ENCODE measurements at places on chromosomes 4 and X.

DNA sequence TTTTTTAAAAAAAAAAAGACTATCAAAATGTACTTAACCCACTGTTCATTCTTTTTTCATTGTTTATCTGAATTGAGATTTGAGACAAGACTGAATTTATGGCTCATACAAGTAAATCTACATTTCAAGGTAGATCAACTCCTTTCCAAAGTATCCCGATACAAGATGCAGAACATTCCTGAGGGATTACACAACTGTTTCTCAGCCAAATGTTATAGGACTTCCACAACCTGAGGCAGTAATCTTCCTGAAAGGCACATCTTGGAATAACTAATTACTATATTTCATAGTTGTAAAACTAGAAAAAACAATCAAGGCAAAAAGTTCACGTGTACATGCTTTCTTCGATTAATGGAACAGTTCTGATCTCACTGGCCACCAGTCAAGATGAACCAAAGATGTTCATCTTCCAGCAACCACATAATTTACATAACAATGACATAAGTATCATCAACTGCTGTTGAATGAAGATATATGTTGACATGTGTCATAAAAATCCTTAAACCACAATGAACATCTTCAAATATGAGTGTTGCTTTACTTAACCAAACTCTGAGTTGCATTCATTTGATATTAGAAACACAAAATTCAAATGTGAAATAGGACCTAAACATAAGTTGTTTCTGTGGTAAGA lies 225.2 kb upstream of the DKK2 start:
- no peak for DNase-seq

DNA sequence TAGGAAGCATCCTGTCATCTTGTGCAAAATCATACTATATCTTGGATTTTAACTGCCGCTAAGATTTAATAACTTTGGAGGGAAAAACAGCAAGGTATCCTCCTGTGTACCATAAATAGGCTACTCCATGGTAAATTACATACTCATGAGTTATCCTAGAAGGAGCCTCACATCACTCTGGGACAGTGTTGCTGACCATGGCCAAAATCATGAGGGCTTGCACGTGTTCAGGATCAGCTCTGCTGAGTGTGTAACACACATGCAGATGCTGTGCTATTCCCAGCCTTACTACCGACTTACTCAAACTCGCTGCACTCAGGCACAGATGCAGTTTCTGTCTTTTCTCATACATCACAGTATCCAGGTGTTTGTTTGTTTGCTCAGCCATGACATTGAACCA lies 56.6 kb downstream of the DKK2 start:
- DNase-seq: no peak

- no peak for DNase-seq
Observed at GRCh38 chr4:188015025-188015940, 19.7 kb downstream of the ZFP42 start.

DNA sequence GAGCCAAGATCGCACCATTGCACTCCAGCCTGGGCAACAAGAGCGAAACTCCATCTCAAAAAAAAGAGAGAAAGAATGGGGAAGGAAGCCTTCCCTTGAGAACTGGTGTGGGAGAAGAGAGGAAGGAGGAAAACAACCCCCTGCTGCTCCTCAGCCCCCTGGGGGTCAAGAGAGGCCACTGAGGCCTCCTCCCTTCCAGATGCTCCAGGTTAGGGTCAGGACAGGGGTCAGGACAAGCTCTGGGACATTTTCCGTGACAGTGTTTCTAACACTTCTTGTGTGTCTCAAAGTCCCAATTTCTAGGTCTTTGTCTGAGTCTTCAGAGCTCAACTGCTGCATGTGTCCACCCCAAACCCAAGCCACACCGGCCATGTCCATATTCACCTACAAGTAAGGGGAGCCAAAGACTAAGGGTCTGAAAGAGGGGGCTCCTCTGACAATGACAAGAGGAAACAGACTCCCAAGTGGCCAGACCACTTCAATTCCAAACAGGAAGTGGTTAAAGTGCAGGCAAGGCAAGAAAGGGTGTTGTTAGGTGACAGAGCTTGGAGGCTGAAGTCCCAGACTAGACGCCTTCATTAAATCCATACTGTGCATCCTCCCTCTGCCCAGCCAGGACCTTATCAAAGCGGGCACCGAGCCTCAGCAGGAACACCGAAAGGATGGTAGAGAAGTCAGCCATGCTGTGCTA lies 8.3 kb downstream of the L1CAM start:
- no peak for DNase-seq

GRCh38 chr4:100188829-100189228 lies 1.4 kb downstream of the DDIT4L start:
- DNase-seq: peak; percentile 42

- DNase-seq: no peak
Observed at GRCh38 chrX:75278991-75279390, 5.1 kb downstream of the UPRT start.

- no peak for DNase-seq
Observed at GRCh38 chrX:104428231-104428630, 137.8 kb upstream of the IL1RAPL2 start.

DNA sequence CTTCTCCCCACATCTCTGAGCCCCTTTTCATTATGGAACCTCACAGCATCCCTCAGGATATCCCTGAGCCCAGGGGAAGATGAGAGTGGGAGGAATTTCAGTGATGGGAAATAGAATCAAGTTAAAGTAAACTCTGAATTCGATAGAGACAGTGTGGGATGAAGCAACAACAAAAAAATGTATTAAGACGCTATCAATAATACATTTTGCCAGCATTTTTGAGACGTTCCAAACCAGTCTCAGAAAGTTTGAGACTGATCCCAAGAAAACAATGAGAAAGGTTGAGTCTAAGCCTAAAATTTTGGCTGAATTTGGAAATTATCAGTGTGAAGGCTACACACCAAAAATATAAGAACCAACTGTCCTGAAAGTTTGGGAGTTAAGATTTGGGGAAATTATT lies 196.2 kb downstream of the CBR4 start:
- DNase-seq: no peak

- DNase-seq: no peak
Observed at GRCh38 chrX:10111364-10112148, 45.2 kb upstream of the CLCN4 start.

GRCh38 chrX:50721764-50722521 lies 92.1 kb downstream of the SHROOM4 start:
- no peak for DNase-seq

- DNase-seq: no peak
Observed at GRCh38 chr4:84681486-84682274, 98.8 kb downstream of the CDS1 start.

DNA sequence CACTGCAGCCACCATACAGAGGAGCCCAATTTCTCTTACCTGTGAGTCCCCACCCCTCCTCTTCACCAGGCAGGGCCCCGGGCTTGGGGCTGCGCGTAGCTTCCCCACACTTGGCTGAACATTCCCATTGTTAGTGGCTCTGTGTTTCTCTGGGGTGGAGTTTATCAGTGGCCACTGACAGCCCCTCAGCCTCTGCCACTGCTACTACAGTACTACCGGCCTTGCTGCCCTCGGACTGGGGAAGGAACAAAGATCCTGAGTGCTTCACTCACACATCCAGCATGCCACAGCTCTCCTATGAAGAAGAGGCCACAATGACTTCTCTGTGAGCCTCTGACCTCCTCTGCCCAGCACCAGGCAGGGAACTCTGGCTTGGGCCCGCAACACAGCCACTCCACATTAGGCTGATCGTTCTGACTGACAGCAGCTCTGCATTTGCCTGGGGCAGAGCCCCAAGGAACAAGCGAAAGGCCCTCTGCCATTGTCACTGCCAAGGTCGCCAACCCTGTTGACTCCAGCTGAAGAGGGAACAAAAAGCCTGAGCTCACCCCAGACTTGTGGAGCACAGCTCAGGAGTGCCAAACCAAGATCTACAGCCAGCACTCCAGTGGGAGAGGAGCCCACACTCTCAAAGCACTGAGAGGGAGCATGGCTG lies 24.0 kb downstream of the ABCB7 start:
- DNase-seq: peak; percentile 0

- DNase-seq: no peak
Observed at GRCh38 chr4:153817466-153817865, 28.6 kb upstream of the SFRP2 start.

GRCh38 chrX:148069759-148070503 lies 88.8 kb downstream of the FMR1NB start:
- DNase-seq: no peak

DNA sequence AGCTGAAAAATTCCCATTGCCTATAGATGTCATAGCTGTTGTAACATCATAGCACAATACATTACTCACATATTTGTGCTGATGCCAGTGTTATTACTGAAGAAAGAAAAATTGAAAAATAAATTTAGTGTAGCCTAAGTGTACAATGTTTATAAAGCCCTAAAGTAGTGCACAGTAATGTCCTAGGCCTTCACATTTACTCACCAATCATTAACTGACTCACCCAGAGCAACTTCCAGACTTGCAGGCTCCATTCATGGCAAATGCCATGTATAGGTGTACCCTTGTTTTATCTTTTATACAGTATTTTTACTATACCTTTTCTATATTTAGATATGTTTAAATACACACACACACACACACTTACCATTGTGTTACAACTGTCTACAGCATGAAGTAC lies 265.4 kb upstream of the MAGEB18 start:
- DNase-seq: no peak

DNA sequence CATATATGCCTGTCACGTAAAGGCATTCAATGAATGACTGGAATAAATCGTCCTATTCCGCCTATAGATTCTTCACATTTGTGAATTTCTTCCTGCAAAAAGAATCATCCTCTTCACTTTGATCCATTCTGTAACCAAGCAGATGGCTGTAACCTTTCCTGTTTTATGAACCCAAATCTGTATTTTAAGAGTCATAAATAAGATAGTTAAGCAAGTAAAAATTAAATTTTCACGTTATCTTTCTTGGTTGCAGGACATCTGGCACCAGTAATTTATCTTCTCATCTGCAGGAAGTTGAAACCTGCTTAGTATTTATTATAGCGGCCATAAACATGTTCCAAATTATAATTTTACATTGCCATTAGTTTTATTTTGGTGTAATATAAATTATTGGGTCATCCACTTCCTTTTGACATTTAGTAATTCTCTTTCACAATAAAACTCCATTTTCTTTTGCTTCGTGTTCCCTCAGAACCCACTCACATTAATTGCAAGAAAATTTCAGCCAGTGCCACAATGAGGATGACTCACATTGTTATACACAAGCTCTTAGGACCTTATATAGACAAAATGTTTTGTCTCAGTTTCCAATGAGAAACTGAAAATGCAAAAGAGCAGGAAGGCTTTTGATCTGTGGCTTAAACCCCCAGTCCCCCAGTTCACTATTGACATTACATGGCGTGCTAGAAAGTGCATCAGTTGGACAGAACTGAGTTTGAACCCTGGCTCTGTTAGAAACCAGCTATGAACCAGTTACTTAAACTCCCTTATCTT lies 51.1 kb downstream of the TMEM156 start:
- no peak for DNase-seq

- no peak for DNase-seq
Observed at GRCh38 chrX:456146-456545, 69.4 kb upstream of the PPP2R3B start.

GRCh38 chr4:26858035-26858918 lies 2.4 kb upstream of the STIM2 start:
- DNase-seq: peak; percentile 33

GRCh38 chr4:172061204-172061603 lies 248.0 kb downstream of the GALNTL6 start:
- no peak for DNase-seq

- no peak for DNase-seq
Observed at GRCh38 chrX:118286066-118286762, 59.7 kb upstream of the WDR44 start.

Measured in G401 (cell line).